ENCODE measurements at places on chromosomes 11 and 22.

- DNase-seq, result peak; percentile 75
Observed at GRCh38 chr11:85682330-85683305, 3.4 kb downstream of the CCDC89 start.

DNA sequence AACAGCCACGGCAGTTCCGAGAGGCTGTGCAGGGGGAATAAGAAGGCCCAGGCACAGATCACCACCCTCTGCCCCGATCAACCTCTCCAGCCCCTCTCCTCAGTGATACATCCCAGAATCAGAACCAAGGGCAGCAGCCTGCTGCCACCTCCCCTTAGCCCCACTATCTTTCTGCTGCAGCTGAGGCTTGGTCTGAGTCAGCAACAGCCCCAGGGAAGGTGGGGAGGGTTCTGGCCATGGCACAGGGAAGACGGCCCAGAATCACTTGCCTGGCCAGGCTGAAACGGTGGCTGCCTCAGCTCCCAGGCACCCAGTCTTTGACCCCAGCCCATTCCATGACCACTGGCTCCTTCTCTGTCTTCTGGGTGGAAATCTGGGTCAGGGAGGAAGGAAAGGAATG lies 2.3 kb downstream of the CHID1 start:
- DNase-seq, result no peak

- DNase-seq, result peak; percentile 27
Observed at GRCh38 chr11:47857892-47858543, 9.9 kb upstream of the NUP160 start.

DNA sequence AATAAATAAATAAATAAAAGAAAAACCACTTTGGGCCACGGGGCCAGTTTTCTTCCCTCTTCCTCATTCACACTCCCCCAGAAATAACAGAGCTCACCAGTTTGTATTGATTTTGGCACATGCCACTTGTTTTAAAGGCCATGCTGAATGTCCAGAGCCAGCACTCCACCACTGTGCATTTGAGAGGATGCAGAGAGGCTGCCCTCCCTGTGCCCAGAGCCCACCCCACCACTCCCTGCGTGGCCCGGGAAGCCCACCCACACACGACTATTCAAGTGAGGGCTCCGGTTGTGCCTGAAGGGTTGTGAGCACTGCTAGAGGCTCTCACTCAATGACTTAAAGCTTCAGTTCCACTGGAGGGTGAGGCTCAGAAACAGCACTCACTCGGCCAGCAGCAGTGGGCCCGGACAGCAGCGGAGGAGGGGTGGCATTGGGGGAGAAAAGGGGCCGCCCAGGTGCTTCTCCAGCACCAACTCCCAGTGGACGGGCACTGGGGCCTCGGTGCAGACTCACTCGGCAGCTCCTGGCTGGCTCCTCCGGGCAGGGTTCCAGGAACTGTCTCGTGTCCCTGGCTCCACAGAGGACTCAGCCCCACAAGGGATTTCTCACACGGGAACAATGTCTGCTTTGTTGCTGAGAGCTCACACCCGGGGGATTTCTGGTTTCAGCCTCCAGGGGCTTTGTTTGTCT lies 112.7 kb downstream of the SHANK2 start:
- peak; percentile 53 for DNase-seq

DNA sequence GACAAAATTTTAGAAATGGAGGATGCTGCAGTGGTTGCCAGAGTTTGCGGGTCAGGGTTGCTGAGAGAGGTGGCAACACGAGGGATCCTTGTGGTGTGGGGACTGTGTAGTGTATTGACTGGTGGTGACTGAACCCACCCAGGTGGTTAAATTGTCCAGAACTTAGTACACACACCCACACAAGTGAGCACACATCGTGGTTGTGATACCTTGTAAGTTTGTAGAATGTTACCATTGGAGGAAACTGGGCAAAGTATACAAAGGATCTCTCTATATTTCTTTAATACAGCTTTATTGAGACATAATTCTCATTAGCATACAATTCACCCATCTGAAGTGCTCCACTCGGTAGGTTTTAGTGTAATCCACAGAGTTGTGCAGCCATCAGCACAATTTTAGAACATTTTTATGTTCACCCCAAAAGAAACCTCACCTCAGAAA lies 56.1 kb downstream of the MED15 start:
- no peak for DNase-seq

Measured in myocyte (in vitro differentiated cells).